ENCODE measurements at places on chromosomes 4 and X. TPM values are rescaled to one million over a fixed set of nuclear protein-coding genes. Genes with fewer than 3 reads are reported as not detected.

Gene OFD1
- 25.1 TPM for total RNA-seq

DNA sequence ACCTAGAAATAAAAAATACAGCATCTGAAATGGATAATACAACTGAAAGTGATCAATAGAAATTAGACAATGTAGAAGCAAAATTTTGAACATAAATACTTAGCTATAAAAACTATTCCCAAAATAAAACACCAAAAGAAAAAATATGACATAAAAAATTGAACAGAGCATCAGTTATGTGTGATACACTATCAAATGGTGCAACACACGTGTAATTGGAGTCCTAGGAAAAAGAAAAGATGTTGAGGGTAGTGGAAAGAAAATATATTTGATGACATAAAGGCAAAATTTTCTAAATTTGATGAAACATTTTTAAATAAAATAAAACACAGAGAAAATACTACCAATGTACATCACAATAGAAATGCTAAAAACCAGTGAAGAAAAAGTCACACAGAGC, 63.1 kb downstream of the NPY2R start:
- DNase-seq: no peak

DNA sequence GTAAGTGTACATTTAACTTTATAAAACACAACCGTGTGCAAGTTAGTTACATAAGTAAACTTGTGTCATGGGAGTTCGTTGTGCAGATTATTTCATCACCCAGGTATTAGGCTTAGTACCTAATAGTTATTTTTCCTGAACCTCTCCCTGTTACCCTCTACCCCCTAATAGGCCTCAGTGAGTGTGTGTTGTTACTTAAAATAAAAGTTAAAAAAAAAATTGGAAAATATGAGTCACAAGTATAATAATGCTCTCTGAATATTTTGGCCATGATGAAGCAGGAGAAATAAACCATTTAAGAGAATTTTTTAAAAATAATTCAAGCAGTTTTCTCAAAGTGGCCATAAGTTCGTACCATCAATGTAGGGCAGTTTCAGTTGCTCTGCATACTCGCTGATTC, 105.1 kb upstream of the GRID2 start:
- no peak for DNase-seq

- DNase-seq: no peak
Observed at GRCh38 chrX:147476008-147476407, 435.7 kb upstream of the FMR1 start.

- DNase-seq: no peak
Observed at GRCh38 chr4:68360231-68360968, 10.5 kb upstream of the YTHDC1 start.

Gene FRAS1
- 4.3 TPM for total RNA-seq

Gene GLRA2
- total RNA-seq: not detected

GRCh38 chr4:5024673-5025072, 5.4 kb upstream of the CYTL1 start:
- no peak for DNase-seq
